ENCODE measurements at places on chromosomes 13 and 19.

DNA sequence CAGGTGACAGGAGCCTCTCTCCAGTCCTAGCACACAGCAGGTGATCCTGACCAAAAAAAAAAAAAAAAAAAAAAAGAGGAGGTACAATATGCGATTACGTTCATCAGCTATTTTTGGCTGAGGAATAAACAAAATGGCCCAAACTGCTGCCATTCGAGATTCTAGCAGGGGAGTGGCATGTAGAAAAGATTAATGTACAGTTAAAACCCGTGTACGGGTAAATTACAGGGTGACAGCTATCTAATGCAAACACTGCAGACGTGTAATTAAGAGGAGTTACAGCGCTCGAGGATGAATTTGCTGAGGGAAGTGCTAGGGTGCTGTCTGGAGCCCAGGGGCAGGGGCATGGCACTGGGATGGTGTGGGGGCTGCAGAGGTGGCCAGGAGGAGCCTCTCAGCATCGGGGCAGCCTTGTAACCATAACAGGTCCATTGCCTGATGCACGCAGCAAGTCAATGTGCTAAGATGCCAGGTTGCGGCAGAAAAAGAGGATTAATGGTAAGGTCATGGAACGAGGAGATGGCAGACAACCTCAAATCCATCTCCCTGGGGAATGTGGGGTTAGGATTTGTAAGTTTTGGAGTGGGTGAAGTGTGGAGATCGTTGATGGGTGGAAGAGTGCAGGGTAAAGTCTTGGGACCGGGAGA lies 17.4 kb downstream of the CHST8 start:
- DNase-seq, result no peak

DNA sequence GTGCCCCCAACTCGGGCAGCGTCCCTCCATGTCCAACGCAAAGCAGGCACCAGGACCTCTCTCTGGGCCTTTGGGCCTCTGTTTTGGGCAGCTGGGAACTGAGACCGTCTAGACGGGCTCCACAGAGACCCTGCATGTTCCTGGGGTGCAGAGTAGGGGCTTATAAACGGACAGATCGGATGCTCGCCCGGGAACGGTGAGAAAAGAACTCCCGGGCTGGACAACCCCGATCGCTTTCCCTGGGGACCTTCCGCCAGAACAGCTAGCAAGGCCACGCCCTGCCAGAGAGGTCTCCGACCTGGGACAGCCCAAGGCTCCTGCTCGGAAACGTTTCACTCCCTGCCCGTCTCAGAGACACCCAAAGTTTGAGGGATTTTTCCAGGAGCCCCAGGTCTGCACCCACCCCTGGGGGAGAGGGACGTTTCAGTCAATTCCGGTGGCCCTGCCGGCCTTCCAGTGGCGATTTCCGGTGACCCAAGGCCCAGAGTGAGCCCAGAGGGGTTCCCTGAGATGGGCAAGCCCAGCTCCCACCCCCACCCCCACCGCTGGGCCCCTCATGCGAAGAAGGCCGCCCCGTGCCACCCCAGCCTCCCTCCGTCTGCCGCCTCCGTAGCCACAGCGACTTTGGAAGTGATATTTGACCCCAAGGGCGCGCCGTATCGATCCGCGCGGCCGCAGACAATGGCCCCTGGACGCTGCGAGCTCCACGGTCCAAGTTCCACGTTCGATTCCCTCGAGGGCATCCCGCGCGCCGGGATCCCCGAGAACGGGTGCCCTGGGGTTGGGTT lies 1.7 kb downstream of the NR2F6 start:
- no peak for DNase-seq

- DNase-seq, result no peak
Observed at GRCh38 chr19:21519488-21519887, 14.1 kb downstream of the ZNF429 start.

GRCh38 chr13:34338102-34338501 lies 520.2 kb downstream of the RFC3 start:
- no peak for DNase-seq

DNA sequence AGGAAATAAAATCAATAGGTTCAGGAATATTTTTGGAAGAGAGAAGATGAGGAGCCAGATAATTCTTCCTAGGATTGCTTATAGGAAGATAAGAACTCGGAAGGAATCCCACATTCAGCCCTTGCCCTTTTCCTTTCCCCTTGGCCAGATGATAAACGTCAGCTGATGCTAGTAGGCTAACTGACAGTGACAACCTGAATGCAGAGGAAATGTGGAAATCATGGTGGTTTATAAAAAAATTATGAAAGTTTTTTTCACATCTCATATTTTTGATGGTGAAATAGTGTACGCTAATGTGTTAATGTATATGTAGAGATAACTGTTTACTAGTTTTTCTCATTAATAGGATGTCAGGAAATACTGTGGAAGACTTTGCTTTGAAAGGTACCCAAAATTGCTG lies 56.9 kb downstream of the EDNRB start:
- DNase-seq, result no peak

GRCh38 chr13:99374169-99374991 lies 67.2 kb upstream of the GPR183 start:
- no peak for DNase-seq

GRCh38 chr19:34667349-34668076 lies 9.4 kb downstream of the SCGB2B2 start:
- DNase-seq, result no peak

- no peak for DNase-seq
Observed at GRCh38 chr19:29798774-29799497, 12.9 kb upstream of the CCNE1 start.

- no peak for DNase-seq
Observed at GRCh38 chr19:517721-518597, 10.7 kb downstream of the TPGS1 start.

DNA sequence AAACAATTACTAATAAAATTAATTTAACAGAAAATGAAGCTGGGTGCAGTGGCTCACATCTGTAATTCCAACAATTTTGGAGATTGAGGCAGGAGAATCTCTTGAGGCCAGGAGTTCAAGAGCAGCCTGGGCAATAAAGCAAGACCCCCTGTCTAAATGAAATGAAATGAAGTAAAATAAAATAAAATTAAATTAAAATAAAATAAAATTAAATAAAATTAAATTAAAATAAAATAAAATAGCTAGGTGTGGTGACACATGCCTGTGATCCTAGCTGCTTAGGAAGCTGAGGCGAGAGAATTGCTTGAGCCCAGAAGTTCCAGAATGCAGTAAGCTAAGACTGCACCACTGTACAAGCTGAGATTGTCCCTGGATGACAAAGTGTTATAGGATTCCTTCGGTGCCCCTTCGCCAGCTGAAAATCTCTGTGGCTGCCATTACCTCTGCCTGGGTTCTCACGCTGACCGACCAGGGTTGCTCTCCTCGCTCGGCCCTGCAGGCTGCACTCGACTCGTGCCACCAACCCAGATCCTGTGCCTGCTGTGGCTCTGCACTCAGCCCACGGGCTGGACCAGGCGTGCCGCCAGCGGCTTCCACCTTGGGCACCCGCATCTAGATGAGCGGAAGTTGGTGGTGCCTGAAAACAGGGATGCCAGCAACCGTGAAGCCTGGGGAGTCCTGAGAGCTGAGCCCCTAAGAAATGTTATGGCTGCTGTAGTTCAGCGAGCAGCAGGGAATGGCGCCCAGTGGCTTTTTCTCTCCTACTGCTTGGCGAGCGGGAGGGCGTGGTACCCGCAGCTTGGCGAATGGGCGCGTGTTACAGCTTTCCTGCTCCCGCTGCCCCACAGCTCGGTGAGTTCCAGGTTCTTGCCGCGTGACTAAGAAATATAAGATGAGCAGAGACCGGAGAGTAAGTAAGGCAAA lies 539.2 kb upstream of the PCDH9 start:
- DNase-seq, result no peak

- DNase-seq, result no peak
Observed at GRCh38 chr13:111011899-111012298, 97.0 kb upstream of the ANKRD10 start.

- DNase-seq, result no peak
Observed at GRCh38 chr13:106152047-106152446, 383.4 kb downstream of the EFNB2 start.

- no peak for DNase-seq
Observed at GRCh38 chr19:18895824-18896341, at the start of gene CERS1. CERS1 (minus strand) TSS chr19:18896158; CDS start chr19:18896072, 86 bp downstream.

DNA sequence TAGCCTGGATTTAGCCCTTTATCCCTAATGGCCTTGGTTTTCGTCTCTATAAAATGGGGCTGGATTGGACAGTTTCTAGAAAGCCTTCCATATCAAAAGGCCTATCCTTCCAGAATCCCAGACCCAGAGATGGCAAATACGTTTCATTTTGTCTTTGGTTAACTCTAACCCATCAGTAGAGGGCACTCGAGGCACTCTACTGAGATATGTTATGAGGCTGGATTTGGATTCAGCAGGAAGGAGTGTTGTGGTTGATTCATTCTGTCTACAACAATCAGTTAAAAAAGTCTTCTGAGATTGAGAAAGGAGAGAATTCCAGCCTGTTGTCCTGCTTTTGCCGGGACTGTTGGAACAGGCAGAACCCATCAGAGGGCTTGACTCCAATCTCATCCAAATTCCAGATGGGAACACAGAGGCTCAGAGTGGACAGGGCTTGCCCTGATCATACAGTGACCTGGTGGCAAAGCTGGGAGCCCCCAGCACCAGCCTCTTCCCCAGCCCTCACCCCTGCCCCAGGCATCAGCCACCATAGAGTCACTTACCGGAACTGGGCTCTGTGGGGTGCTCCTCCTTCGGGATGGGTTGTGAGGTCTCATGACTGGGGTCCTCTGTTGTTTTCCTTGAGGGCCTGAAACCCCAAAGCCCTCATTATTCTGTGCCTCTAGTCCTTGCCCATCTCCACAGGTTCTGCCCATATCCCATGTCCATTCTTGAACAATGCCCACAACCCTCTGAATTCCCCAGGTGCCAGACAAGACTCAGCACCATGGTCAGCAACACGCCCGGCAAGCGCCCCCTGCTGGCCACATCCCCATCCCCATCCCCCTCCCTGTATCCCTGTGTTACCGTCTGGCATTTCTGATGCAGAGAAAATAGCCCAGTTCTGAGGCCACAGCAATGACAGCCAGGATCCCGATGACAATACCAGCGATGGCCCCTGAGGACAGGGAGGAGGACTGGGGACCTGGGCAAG lies 12.3 kb upstream of the ZNF180 start:
- no peak for DNase-seq

DNA sequence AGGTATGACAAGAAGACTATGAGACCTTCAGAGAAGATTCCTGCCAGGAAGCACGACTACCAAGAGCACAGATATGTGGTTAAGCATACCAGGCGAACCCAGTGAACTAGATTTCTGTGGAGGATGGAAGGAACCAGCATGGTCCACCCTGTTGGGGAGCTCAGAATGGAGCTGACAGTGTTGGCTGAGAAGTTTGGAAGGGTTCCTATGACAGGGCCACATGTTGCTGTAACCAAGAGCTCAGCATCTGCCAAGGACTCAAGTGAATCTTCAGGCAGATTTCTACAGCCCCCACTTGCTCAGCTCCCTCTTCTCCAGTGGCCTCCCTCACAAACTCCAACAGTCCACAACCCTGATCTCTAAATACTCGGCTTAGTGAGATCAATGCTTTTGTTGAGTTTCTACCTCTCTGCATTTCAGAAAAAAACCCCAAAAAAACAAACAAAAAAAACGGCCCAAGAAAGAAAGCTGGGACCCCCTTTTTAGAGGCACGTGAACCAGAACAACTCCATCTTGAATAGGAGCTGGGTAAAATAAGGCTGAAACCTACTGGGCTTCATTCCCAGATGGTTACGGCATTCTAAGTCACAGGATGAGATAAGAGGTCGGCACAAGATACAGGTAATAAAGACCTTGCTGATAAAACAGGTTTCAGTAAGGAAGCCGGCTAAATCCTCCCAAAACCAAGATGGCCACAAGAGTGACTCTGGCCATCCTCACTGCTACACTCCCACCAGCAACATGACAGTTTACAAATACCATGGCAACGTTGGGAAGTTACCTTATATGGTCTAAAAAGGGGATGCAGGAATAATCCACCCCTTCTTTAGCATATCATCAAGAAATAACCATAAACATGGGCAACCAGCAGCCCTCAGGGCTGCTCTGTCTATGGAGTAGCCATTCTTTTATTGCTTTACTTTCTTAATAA lies 691.1 kb downstream of the UQCRFS1 start:
- DNase-seq, result no peak

DNA sequence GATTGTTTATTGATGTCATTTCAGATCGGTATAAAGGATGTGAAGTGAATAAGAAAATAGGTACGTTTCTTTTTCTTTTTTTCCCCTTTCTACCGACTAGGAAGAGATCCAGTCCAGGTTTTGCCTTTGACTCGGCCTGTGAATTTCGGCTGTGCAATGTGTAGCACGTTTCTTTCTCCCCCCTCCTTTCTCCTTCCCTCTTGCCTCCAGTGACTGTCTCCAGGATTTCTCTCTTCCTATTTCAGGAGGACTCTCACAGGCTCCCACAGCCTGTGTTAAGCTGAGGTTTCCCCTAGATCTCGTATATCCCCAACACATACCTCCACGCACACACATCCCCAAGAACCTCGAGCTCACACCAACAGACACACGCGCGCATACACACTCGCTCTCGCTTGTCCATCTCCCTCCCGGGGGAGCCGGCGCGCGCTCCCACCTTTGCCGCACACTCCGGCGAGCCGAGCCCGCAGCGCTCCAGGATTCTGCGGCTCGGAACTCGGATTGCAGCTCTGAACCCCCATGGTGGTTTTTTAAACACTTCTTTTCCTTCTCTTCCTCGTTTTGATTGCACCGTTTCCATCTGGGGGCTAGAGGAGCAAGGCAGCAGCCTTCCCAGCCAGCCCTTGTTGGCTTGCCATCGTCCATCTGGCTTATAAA lies at the start of gene GPC6:
TSS of gene GPC6 (plus strand) at position 185 of the 657 bp plus-strand sequence.
- no peak for DNase-seq

DNA sequence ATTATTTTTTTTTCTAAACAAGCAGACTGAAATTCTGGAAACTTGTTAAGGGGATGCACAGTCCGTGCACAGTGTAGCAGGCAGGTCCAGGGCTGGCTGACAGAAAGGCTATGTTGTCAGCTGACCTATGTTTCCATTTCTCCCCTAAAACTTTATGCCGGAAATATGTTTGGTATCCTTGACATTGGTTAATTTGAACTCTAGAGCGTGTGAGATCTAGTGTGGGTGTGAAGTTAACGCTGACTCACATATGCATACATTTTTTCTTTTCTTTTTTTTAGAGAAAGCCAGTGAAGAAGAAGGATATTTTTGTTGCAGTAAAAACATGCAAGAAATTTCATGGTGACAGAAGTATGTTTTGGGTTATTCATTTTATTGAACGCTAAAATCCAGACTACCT lies 76.6 kb downstream of the B3GLCT start:
- DNase-seq, result no peak

GRCh38 chr13:20873348-20873747 lies 29.2 kb downstream of the XPO4 start:
- no peak for DNase-seq

GRCh38 chr13:33053397-33054066 lies 37.3 kb downstream of the KL start:
- DNase-seq, result no peak
